ENCODE measurements at places on chromosomes 11 and 22. TPM values are rescaled to one million over a fixed set of nuclear protein-coding genes. Genes with fewer than 3 reads are reported as not detected.

The TMEM151A gene
- total RNA-seq: not detected

The MRGPRG gene
- not detected for total RNA-seq

The CEND1 gene
- total RNA-seq: not detected

DNA sequence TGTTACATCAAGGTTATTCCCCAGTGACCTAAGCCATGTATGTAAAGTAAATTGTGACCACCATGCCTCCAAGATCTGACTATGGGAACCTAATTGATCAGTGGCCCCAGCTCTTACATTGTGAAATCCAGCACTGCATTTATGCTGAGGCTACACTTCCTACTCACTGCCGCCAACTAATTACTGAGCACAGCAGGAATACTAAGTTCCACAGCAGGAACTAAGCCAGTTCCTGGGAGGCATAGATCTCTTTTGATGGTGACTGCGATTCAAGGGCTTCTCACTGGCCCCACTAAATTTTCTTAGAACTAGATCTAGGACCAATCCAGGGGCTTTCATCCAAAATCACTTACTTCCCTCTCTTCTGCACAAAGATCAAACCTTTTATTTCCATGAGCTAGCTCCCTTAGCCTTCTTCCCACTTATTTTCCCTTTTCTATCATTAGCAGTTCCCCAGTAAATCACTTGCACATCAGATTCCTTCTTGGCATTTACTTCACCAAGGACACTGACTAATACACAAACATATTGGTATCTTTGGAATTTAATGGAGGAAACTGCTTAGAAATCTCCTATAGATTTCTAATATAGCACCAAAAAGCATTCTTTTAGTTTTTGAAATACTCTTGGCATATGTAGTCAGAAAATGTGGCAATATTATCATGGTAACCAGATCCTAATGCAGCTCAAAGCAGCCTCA is 46.0 kb downstream of the CNTN5 start:
- DNase-seq: no peak

DNA sequence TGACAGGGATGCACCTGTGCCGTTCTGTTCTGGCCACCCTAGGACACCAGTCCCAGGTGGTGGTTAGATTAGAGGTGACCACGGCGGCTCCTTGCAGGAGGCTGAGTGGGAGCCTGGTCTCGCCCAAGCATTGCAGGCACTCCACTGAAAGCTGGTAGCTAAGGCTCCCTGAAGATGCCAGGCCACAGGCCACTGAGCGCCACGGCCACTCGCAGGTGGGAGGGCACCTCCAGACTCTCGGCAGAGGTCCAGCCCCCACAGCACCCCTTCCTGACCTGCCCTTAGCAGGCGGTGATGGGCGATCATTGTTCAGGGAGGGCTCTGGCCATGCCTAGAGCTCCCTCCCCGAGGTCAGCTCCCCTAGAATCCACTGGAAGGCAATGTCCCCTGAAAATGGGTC is 1270.2 kb downstream of the BRD1 start:
- DNase-seq: no peak

DNA sequence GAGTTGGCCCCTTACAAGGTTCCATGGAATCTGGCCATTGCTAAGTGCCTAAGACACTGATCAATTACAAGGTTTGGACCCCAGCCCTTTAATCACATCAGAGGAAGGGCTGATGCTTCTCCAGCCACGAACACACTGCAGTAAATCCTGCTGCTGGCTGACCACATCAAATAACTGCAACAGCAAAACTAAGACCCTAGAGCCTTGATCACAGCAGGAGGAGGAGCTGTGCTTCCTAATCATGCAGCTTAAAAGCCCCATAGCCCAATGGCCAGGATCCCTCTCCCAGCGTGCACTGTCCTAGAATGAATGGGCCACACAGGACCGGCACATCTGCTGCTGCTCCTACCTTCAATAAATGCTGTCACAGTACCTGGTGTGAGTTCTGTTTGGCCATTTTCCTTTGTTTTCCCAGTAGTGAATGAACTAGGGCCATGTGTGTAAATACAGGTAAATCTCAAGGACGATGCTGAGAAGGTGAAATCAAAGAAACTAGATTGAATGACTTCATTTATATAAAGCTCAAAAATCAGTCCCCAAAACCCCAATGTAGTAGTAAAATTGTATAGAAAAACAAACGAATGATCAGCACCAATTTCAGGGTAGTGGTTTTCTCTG is 12.7 kb downstream of the ZP1 start:
- DNase-seq: no peak

DNA sequence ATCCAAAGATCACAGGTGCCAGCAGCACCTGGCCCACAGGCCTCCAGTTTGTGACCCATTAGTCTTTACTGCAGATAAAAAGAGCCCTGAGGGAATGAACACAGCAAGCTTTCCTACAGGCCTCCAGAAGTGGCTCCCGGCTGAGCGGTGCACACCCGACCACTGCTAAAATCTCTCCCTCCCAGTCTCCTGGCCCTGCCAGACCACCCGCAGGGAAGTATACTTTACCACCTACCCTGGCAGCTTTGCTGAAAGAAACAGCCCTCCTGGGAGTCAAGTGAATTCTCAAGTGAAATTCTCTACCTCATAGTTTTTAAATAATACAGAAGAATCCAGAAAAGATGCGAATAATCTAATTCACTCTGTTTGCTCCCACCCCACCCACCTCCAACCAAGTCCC is 15.4 kb upstream of the MTNR1B start:
- no peak for DNase-seq

GRCh38 chr11:112617977-112618826 is 343.0 kb upstream of the NCAM1 start:
- DNase-seq: no peak

DNA sequence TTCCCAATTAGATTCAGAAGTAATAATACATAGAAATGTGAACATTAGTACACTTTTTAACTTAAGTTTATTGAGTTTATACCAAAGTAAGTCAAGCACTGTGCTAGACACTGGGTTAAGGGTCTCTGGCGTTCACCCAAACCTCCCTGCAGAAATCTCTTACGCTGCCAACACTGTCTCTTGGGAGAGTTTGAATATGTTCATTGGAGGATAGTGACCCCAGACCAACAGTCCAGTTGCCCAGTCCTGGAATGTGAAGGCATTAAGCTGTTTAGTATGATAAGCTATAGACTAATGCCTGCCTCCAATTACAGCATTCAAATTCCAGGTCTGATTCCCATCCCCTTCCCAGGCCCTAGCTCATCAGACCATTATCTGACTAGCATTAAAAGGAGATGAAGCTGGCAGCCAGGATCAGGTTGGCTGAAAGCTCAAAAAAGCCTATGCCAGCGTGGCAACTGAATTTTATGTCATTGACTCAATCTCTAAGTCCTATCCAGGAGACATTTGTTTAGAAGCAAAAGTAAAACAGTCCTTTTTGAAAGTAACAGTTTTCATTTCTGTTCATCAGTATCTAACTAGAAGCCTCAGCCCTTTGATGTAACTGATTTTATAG is 77.8 kb downstream of the SFI1 start:
- no peak for DNase-seq

DNA sequence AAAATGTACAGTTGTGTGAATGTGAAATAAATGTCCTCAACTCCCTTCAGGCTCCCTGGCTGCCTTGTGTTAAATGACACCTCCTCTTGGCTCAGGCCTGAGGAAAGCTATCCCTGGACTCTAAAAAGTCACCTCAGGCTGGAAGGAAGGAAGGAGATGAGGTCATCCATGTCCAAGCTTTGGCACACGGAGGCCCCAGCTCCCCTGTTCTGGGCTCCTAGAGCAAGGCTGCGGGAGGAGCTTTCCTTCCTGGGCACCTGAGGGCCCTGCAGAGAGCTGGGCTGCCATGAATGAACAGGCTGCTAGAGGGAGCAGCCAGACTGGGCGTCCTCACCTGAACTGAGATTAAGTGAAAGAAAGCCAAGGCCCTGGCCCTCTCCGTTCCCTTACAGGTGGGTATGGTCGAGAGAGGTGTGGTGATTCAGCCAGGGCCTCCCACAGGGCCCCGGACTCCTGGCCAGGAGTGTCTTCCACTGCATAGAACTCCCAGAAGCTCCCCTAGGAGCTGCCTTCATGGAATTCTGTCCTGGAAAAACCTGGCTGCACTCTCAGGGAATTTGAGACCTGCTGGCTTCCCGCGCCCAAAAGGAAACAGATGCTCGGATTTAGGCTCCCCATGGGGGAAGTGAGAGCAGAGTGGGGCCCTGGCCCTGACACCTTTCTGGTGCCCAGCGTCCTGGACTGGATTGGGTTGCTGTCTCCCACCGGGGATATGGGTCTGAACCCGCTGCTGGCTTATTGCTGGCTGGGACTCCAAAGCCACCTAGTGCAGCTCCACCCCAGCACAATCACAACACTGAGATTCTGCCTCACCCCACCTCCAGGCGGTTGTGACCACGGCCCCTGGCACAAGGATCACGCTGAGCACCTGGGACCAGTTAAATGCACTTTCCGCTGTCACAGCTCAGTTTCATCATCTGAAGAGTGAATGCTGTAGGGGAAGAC is 22.2 kb downstream of the MYBPC3 start:
- DNase-seq: no peak

DNA sequence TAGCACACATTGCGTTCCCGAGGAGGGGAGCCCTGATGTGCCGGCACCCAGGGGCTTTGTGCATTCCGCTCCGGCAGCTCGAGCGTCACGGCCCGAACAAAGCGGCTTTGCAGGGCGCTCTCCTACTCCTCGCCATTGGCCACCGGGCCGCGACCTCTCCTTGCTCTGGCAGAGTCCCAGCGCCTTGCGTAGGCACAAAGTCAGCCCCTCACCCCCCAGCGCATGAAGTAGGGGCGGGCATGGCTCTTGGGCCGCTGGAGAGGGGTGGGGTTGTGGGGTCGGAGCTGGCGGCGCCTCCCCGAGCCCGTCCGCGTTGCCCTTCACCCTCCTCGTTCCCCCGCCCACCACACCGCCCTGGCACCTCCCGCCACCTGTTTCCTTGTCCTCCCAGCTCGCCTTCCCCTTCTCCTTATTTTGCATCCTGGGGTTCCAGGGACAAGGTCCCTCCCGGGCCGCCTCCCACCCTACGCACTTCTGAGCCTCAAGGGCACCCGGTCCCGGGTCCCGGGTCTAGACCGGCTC is 753 bp upstream of the PPARA start:
- DNase-seq: no peak

GRCh38 chr11:46719048-46719542 is at the start of gene F2:
TSS of gene F2 (plus strand) at chr11:46719213. CDS start at chr11:46719236, 23 bp downstream.
- DNase-seq: no peak

DNA sequence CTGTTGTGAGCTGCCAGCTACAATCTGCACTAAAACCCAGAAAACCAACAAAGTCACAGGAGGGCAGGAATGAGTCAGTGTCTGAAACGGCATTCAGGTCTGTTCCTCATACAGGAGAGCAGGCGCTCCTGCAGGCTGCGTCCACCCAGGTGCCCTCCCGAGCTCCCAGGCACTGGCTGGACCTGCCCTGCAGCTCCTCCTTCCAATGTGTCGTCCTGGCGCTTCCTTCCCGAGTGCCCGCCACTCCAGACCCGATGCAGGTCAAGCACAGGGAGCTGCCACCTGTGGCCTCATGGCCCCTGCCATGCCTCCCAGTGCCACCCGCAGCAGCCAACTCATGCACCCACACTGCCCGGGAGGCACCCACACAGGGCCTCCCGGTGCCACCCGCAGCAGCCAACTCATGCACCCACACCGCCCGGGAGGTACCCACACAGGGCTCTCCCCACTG is 12.0 kb downstream of the BRD1 start:
- DNase-seq: no peak

DNA sequence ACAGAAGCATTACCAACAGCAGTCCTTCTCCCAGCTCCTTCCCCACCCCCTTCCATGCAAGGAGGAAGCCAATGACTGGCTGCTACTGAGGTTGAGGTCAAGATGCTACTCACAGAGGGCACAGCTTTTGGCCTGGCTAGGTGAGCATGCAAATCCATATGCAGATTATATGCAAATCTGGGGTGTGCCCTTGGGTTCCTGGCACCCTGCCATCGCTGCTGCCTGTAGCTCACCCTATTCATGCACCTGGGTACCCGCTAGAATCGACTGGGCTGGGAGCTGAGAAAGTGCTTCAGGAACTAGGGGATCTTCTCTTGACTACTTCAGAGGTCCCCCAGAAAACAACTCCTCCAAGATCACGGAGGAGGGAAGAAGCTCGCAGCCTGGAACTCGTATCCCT is 4.0 kb downstream of the DSCAML1 start:
- DNase-seq: no peak

DNA sequence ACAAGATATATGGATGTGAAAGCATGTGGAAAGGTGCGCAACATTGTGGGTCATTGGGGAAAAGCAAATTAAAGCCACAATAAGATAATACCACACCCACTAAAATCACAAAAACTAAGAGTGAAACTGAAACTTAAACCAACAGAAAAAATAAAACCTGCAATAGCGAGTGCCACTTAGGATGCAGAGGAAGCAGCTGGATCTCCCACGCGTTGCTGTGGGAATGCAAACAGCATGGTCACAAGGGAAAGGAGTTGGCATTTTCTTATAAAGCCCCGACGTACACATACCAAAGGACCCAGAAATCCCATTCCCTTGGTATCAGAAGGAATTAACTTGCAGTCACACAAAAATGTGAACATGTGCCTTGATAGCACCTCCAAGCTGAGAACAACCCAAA is 712.0 kb downstream of the TBC1D22A start:
- no peak for DNase-seq

- DNase-seq: no peak
Observed at GRCh38 chr11:76857781-76858410, 2.8 kb upstream of the ACER3 start.

GRCh38 chr11:128412847-128413791 is 174.2 kb downstream of the ETS1 start:
- no peak for DNase-seq

DNA sequence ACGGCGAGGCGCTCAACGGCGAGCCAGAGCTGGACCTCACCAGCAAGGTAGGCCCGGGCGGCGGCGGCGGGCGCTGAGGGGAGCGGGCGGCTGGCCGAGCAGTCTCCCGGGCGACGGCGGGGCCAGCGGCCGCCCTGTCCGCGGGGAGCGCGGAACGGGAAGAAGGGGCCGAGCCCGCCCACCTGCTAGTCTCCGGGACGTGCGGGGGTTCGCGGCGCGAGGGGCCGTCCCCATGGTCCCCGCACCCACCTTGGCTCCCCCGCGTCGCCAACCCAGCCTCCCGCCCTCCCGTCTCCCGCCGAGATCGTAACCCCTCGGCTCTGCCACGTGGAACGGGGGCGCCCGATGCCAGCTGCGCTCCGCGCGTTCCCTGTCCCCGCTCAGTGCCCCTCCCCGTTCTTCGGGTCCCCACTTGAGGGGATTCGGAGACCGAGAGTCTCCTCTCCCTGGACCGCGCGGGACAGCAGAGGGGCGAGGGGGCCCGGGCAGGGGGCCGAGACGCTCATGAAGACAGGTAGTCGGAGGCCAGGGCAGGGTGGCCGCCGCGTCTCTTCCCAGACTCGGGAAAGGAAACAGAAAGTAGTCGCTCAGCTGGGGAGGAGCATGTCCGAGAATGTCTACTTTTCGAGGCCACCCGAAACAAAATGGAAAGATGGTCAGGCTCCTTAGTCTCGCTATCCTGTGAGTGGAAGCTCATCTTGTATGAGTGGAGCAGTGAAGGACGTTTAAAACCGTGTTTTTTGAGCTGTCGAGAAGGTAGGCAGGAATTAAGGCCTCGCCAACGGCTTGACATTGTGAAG is 557 bp downstream of the GTPBP1 start:
- DNase-seq: no peak

Measured in thoracic aorta (tissue), 2 donors.